Cerebellum (tissue), 4 donors: ENCODE measurements at places on chromosomes 1 and 21. TPM values are rescaled to one million over a fixed set of nuclear protein-coding genes. Genes with fewer than 3 reads are reported as not detected.

DNA sequence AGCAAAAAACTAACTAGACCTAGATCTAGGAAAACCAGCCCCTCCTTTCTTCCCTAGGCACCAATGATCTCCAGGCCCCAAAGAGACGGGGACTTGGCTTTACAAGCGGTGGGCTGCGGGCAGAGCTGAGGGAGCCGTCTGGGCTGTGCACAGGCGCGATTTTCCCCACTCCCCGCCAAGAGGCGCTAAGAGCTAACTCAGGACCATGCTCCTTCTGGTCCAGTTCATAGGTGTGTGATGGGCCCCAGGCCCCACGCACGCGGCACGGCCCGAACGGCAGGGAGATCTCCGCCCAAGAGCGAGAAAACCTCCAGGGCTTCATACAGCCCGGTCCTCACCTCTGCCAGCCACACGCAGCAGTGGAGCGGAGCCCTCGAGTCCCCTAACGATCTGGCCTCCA lies 7.5 kb upstream of the GPR153 start:
- no peak for DNase-seq

DNA sequence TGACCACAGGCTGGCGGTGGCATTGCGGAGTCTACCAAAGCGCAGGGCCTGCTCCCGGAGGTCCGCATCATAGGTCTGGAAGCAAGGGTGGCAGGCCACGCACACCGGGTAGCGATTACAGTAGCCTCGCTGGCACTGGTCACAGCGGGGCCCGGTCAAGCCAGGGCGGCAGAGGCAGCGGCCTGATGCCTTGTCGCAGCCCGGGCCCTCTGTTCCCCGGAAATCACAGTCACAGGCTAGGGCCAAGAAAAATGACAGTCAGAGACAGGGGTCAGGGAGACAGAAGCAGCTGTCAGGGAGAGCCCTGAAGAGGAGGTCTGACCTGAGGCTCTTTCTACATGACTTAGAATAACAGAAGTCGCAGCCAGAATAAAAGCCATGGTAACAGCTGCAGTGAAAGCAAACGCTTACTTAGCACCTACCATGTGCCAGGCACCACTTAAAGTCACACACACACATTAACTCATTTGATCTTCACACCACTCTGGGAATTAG lies 26.4 kb downstream of the LAMB3 start:
- no peak for DNase-seq

DNA sequence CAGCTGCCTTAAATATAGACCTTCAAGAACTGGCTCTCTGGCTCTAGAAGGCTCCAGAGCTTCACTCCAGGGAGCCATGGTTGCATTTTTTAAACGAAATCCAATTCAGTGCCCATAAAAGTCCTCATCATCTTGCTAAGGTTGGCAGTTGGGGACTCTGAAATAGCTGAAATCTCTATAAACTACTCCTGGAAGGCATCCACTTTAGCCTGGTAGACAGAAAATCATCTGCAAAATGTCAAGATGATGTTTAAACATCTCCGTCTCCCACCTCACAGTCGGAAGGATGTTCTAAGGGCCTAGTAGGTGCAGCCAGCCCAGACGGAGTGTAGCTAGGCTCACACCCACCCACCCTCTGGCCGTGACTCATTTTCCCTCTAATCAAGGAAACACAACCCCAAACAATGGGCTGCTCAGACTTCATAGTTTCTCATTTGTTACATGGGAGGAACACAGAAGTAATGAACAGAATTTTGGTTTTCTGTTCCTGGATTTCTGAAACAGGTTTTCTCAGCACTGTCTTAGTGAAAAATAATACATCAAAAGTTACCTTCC lies 235.4 kb upstream of the KAZN start:
- DNase-seq, result no peak

DNA sequence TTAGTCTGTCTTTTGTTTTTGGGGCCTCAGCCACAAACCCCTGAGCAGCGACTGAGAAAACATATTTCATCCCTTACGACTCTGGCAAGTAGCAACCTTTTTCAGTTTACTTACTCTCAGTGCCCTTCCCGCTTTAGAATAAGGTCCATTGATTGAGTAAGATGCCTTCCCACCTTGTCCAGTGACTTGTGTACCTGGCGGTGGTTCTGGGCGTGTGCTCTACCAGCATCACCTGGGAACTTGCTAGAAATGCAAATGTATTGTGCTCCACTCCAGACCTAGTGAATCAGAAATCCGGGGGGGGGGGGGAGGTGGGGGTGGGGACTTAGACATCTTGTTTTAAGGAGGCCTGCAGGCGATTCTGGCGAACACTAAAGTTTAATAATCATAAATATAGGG lies 72.1 kb downstream of the S1PR1 start:
- no peak for DNase-seq

The ALPL gene
- total RNA-seq, result 4.4 TPM

The KRTAP13-2 gene
- not detected for total RNA-seq
